Stimulated activated CD8-positive, alpha-beta memory T cell treated with anti-CD3 and anti-CD28 coated beads, Interleukin-4, amount 100 ng/mL, for 4 hours (primary cell): ENCODE measurements at places on chromosomes 7 and 10.

DNA sequence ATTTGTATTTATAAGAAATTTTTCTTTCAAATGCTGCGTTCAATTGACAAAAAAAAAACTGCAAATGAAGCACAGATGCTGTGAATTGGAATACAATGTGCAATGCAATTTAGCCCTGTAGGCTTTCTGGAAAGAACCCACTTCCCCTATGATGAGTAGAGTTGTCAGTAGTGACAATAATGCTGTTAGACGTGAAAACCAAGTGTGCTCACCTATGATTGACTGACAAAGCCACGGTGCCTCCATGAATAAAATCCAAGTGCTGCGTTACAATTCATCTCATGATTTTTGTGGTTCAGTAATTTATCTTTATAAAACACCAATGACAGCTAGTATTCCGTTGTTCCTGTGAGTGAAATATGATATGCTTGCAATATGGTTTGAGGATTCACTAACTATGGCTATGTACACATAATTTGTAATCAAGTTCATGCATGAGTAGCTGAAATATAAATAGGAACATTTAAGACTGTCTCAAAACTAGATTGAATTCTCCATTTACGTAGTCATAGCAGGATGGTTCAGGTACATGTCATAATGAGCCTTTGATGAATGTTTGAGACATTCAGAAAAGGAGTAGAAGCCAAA lies 1160.3 kb downstream of the CNTNAP2 start:
- no peak for DNase-seq

DNA sequence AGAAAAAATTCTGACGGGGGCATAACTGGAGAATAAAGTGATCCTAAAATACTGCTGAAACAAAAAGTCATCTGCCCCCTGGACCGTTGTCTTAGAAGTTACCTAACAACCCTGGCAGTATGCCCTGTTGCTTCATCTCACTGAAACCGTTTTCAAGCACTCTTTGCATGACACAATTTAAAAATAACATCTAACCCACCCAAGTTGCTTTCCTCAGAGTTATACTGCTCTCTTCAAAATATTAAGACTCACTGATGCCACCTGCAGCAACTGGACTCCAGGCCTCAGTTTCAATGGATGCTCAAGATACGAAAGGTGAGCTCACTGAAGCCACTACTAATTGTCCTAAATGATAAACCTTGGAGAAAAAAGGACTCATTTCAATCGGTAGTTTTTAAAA lies 57.4 kb downstream of the CDK6 start:
- DNase-seq: no peak

DNA sequence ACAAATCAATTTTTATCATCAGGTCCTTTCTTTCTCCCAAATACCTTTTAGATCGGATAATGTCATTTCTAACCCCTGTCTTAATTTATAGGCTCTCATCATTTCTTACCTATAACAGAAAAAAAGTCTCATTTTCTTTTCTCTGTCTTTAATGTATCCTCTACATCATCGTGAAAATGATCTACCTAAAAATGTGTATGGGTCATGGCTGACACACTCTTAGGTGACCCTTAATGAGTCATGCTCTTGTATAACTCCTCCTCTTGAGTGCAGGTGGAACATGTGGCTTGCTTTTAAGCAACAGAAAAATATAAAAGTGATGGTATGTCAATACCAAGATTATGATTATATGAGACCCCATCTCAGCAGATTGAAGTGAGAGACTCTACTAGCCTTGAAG lies 139.4 kb downstream of the SEMA3C start:
- DNase-seq: no peak

GRCh38 chr10:129896136-129896859 lies 67.8 kb downstream of the EBF3 start:
- no peak for DNase-seq

DNA sequence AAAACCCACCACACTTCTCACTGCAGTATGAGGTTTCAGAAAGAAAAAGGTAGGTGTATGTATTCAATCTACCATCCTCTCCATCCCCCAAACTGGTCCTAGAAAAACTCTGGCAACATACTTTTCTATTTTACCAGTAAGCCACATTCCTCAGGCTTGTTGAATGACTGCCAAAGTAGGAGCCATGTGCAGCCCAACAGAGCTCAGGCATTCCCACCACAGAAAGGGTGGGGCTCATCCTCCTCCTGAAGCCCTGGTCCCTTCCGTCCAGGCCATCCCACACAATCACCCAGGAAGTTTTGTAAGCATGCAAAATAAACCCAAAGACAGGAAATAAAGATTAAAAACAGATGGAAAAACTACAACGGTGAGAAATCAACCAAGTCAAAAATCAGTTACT lies 57.2 kb downstream of the MAD1L1 start:
- DNase-seq: no peak

- no peak for DNase-seq
Observed at GRCh38 chr10:116465546-116465945, 37.9 kb downstream of the PNLIPRP3 start.

- DNase-seq: no peak
Observed at GRCh38 chr7:36441344-36442022, 51.8 kb downstream of the ANLN start.

- DNase-seq: no peak
Observed at GRCh38 chr7:20784388-20785156, 2.1 kb downstream of the SP8 start.

- DNase-seq: no peak
Observed at GRCh38 chr10:49172061-49172776, 16.0 kb downstream of the TMEM273 start.

DNA sequence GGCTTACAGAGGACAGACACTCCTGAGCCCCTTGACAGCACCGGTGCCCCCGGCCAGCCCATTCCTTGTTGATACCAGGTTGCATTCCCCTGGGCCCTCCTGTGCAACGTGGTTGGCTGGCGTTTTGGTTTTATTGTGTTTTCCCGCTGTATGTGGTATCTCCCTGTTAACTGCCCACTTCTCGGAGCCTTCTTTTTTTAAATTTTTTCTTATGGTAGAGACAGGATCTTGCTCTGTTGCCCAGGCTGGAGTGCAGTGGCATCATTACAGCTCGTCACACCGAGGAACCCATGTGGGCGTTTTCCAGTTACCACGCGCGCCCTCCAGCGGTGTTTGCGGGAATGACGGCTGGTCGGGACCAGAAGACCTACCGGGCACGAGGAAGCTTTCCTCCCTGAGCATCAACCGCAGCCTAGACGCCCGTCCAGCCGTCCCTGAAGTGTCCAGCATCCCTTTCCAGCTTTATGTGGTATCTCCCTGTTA lies 16.9 kb upstream of the ZFAND2A start:
- DNase-seq: peak; percentile 78

DNA sequence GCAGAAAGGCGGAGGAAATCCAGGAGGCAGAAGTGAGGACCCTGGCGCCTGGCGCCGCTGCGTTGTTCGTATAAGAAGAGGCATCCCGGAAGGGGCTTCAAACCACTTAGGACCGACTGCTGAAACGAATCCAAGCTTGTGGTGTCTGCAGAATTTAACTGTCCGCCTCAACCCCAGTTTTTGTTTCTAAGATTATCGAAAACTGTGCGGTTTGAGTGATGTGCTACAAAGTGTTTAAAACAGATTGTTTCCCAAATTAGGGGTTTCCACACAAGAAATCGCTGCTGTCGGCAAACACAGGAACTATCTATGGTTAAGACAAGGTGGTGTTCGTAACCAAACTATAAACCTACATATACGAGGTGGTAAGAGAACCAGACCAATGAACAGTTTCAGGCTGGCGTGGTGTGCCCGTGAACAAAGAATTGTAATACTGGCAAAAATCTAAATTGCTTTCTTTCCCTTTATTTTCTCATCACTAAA lies 835 bp upstream of the DGKI start:
- DNase-seq: no peak

- no peak for DNase-seq
Observed at GRCh38 chr10:83193026-83193425, 946.3 kb upstream of the GHITM start.

GRCh38 chr7:3138997-3139396 lies 95.3 kb upstream of the CARD11 start:
- DNase-seq: no peak

GRCh38 chr7:22827563-22827962 lies 4.9 kb upstream of the TOMM7 start:
- DNase-seq: no peak

DNA sequence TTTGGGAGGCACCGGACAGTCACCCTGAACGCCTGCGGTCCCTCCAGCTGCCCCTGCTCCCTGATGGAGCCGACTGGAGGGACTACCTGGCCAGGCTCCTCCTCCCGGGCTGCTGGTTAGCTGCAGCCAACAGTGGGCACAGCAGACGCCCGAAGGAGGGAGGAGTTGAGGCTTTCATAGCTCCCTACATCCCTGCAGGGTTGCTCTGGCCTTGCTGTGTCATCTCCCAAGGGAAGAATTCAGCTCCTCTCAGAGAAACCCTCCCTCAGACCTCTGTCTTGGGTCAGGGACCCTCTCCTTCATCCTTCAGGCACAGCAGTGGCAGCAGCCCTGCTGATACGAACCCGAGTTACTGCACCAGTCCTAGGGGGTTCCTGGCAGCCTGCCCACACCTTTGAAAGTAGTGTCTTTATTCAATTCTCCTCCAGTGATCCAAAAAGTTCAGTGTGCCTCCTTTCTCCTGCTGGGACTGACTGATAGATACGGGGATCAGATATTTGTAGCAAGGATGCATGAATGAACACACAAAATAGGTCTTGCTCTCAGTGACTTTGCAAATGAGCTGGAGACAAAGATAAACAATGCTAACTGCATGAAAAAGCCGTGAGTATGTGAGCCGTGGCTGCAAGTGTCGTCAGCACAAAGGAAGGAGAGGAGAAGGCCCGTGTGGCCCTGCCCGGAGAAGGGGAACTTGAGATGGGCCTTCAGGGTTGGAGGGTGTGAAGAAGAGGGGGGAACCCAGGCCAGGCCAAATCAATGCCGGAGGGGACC lies 136.6 kb downstream of the PRKAG2 start:
- no peak for DNase-seq

DNA sequence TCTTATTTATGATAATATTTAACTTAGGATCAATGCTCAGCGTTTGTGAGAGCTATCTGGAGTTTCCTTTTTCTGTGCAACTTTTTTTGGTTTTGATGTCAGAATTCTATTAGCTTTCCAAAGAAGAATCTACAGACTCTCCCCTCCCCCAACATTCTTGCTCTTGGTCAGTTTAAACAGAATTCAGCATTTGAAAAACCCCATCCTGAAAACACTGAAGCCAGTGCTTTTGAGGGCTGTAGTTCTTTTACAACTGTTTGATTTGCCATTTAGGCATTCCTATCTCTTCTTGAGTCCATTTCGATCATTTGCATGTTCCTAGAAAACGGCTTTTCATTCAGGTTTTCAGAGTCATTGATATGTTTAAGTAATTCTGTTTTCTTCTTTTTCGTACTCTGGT lies 15.6 kb upstream of the CXCL12 start:
- DNase-seq: no peak

DNA sequence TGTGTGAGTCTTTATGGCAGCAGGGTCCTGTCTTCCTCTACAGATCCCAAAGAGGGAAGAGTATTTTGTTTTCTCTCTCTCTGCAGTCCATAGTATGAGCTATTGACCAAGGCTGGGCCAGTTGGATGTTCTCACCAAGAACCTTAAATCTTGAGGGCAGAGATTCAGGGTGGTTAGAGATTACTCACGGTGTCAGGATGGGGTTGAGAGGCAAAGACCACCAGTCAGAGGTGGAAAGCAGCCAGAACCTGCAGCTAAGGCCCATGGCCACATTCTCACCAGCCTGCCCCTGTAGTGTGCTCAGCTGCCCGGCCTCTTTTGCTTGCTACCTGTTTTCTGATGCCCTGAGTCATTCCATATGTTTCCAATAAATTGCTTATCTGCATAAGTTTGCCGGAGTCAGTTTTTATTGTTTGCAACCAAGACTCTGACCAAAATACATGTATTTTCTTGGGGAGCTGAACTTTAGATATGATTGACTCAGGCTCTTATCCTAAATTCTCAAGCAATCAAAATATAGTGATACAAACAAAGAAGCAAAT lies 67.0 kb downstream of the MAP3K8 start:
- DNase-seq: no peak

GRCh38 chr10:4196771-4197390 lies 411.9 kb upstream of the KLF6 start:
- DNase-seq: no peak

- DNase-seq: no peak
Observed at GRCh38 chr7:119090851-119091250, 866.3 kb downstream of the ANKRD7 start.

GRCh38 chr10:107653832-107654287 lies 489.4 kb upstream of the SORCS1 start:
- DNase-seq: no peak

- no peak for DNase-seq
Observed at GRCh38 chr7:36906448-36906847, 182.2 kb upstream of the AOAH start.

DNA sequence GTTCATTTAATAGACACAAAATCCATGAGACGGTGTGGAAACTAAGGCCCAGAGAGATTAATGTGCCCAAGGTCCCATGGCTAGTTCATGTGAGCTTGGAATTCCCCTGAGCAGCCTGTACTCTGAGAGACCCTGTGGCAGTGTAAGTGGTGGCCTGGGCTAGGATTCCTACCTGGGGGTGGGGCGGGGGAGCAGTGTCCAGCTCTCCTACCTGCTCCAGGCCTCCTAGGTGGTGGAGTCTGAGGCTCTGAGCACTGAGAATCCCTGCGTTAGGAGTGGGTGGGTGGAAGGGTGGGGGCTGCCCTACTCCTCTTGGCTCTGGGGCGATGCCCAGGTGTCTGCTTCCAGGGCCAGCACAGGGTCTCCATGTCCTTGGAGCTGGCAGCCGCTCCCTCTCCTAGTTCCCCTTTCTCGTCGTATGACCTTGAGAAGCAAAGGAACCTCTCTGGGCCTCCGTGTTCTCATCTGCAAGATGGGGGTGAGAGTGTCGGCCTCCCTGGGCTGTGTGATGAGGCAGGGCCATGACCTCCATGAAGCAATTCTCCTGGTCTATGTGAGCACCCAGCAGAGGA lies 2.5 kb downstream of the SNCG start:
- no peak for DNase-seq

GRCh38 chr7:88106434-88106833 lies 113.4 kb downstream of the SRI start:
- DNase-seq: no peak

- no peak for DNase-seq
Observed at GRCh38 chr7:28587211-28587610, 174.9 kb downstream of the CREB5 start.

GRCh38 chr7:97298561-97298960 lies 181.1 kb downstream of the SDHAF3 start:
- DNase-seq: no peak

DNA sequence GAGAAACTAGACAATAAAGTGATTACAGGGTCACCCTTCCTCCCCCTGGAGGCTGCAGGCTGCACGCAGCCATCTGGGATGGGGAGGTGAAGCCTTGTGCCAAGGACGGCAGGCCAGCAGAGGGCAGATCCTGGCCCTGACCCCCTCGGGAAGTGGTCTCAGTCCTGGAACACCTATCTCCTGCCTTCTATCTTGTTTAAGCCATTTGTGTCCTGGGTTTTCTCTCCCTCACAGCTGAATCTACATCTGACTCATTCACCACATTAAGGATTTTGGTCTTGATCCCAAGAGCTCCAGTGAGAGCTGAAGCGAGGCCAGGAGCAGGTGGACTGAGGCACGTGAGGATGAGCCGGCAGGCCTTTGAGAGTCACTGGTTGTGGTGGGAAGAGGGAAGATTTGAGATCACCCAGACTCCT lies 16.4 kb upstream of the PARP12 start:
- no peak for DNase-seq

GRCh38 chr10:111118758-111119157 lies 41.9 kb downstream of the ADRA2A start:
- DNase-seq: no peak
